ENCODE measurements at places on chromosomes 4 and X.

GRCh38 chr4:156411531-156411930 lies 457.9 kb upstream of the CTSO start:
- no peak for DNase-seq

- DNase-seq, result no peak
Observed at GRCh38 chrX:139211568-139212182, 318.9 kb upstream of the F9 start.

GRCh38 chrX:77527233-77528001 lies 80.2 kb downstream of the FGF16 start:
- DNase-seq, result no peak

- no peak for DNase-seq
Observed at GRCh38 chr4:185870366-185870765, 58.4 kb upstream of the SORBS2 start.

GRCh38 chrX:14817571-14817970 lies 55.3 kb downstream of the FANCB start:
- no peak for DNase-seq

- DNase-seq, result no peak
Observed at GRCh38 chr4:26252349-26253025, 68.3 kb upstream of the RBPJ start.

DNA sequence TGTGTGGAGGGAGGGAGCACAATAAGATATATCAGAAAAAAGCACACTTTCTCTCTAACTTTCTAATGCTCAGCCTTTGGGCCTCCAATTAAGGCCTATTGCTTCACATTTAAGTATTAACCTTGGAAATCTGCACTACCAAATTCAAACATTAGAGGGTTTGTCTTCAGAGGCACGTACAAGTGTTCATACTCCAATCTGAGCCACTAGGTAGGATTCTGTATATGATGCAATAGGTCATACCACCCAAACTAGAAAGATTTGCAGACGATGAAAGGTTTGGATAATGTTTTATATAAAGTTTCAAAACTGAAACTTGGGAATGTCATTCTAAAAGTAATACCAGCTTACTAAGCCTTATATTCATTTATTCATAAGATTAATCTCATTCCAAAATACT lies 106.4 kb downstream of the MID1 start:
- DNase-seq, result no peak

- no peak for DNase-seq
Observed at GRCh38 chr4:176319151-176319703, 539 bp upstream of the SPCS3 start.

DNA sequence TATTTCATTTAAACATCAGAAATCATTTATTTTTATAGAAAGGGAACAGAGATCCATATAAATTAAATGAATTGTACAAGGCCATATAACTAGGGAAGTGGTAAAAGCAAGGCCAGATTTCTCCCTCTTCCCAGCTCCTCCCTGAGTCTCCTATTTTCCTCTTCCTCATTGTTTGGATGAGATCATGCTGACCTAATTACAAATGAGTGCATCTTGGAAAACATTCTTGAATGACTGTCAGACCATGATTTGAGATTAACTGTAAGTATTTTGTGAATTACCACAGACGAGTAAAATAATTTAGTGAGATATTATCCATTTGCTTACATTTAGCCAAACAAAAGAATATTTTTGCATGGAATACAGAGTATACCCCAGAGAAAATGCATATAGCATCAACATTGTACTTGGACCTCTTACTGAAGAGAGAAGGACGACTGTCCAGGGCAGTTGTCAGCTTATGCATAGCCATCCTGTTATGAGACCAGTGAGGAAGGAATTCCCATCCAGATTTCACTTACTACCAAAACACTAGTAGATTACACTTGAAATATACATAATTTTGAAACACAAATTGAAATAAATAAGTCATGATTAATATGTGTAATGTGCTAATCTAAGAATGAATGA lies 47.3 kb downstream of the SLAIN2 start:
- DNase-seq, result no peak

GRCh38 chr4:81314196-81314896 lies 99.3 kb upstream of the PRKG2 start:
- peak; percentile 65 for DNase-seq

DNA sequence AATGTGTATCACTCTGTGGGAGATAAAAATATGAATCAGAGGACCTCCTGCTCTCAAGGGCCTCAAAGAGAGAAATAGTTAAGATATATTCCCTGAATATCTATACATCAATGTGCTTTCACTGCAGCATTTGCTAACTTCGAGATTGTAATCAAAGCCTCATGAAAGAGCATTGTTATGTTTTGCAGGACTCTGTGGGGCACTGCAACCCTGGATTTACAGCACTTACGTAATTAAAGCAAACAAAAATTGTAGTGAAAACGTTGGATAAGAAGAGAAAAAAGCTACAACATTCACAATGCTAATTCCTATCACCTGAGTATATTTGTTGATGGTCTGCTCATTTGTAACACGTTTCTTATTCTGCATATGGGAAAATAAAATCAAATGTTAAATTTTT lies 48.0 kb downstream of the ETNPPL start:
- DNase-seq, result no peak

DNA sequence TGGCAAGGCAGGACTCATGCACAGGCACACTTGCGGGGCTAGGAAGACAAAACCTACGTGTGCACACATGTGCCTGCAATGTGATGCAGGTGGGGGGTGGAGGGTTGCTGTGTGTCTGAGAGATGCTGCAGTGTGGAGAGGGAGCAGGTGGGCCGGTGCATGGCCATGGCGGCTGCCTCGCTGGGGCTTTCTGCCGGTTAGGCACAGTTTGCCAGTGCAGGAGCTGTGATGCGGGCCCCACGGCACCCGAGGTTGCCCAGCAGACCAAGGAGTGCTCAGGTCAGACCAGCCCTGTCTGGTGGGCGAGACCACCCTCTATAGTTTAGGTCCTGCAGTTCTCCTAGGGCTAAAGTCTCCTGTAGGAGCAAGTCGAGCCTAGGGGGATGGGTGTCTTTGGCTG lies 4.4 kb upstream of the AFM start:
- no peak for DNase-seq

GRCh38 chr4:89708903-89709421 lies 128.0 kb downstream of the SNCA start:
- no peak for DNase-seq

DNA sequence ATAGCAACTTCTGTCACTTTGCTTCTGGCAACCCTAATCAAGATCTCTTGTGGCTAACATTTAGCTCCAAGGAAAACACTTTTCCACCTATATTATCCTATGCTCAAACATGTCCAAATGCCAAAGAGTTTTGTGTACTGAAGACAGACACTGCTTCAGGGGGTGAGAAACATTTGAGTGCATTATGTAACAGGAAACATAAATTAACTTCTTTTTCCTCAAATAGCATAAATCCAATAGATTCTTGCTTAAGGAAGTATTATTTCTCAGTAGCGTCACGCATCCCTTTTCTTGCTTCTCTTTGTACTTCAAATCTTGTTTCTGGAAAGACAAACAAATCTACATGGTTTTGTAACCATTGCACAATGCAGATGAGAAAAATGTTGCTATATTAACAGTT lies 839.1 kb downstream of the GLUD2 start:
- no peak for DNase-seq

GRCh38 chrX:151746502-151746901 lies 12.0 kb downstream of the CNGA2 start:
- no peak for DNase-seq

- no peak for DNase-seq
Observed at GRCh38 chr4:113106108-113106507, 56.7 kb downstream of the ANK2 start.

DNA sequence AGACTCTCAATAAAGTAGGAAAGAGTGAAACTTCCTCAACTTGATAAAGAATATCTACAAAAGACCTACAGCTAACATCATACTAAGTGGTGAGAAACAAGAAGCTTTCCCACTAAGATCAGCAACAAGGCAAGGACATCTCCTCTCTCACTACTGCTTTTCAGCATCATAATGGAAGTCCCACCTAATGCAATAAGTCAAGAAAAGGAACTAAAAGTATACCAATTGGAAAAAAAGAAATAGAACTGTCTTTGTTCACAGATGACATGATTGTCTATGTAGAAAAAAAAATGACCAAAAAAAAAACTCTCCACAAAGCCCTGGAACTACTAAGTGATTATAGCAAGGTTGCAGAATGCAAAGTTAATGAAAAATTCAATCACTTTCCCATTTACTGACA lies 25.1 kb upstream of the SH3RF1 start:
- DNase-seq, result no peak

GRCh38 chrX:34849371-34849770 lies 93.2 kb upstream of the FAM47B start:
- DNase-seq, result no peak

GRCh38 chrX:118980761-118981160 lies 6.3 kb downstream of the LONRF3 start:
- no peak for DNase-seq

DNA sequence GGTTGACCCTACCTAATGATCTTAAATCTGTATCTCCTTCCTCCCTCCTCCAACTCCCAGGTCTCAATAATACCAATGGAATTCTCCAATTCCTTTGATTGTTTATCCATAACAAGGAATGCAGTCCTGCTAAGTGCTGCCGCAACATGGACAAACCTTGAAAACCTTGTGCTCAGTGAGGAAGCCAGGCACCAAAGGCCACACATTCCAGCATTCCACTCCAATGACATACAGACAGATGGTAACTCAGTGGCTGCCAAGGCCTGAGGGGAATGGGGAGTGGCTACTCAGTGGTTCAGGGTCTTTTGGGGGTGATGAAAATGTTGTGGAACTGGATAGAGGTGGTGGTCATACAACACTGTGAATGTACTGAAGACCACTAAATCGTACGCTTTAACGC lies 10.4 kb downstream of the HAUS7 start:
- DNase-seq, result no peak

- DNase-seq, result no peak
Observed at GRCh38 chrX:83512111-83512510, 4.0 kb downstream of the POU3F4 start.

GRCh38 chrX:29788991-29789699 lies 426.2 kb upstream of the MAGEB2 start:
- DNase-seq, result no peak

DNA sequence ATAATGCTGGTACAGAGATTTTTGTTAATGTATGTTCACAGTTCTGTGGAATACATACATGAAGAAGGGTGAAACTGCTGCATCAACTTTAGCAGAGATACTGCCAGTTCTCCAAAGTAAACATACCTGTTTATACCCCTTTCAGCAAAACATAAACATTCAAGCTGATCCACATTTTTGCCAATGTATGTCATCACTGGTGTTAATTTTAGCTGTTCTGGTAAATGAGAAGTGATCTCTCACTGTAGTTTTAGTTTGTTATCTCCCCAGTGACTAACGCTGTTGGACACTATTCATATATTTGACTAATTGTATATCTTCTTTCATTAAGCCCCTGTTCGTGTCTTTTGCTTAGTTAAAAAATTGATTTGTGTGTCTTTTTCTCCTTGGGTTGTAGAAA lies 82.0 kb downstream of the HAUS3 start:
- DNase-seq, result no peak

DNA sequence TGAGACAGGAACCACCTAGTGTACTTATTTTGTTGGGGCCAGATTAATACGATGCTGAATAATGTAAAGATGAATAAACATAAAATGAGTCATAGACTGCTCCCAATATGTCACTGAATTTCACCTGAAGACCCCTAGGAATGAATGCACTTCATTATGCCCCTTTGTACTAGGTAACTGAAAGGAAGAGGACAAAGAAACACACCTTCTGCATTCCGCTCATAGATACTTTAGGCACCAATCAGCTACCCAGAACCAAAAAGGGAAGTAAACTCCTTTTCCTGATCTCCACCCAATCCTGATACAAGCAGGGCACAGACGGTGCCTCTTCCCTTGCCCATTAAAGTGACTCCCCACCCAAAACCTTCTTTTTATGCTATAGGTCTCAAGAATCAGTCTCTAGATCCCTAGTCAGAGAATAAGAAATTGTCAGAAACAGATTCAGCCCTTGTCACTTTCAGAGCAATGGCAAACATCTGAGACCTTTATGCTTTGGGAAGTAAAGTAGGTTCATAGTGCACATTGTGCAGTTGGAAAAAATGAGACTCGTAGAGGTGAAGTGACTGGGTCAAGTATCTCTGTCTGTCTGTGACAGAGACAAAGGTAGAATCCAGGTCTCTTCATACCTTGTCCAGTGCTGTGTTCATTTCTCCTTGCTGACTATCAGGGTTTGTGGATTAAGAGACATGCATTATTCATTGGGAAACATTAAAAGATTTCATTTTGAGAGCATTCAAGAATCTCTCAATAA lies 2.3 kb downstream of the GPR174 start:
- no peak for DNase-seq

GRCh38 chr4:150591406-150591805 lies 9.5 kb downstream of the MAB21L2 start:
- no peak for DNase-seq

DNA sequence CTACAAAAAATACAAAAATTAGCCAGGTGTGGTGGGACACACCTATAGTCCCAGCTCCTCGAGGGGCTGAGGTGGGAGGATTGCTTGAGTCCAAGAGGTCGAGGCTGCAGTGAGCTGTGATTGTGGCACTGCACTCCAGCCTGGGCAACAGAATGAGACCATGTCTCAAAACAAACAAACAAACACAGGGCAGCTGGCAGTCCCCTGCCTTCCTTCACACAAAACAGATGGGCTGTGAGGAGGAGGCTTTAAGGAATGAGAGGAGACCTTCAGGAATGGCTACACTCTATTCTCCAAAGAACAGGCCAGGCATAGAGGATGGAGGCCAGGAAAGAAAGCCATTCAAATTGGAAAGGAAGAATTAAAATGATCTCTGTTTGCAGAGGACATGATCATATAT lies 65.6 kb upstream of the MAML3 start:
- no peak for DNase-seq
